ENCODE measurements at places on chromosomes 1 and 21. TPM values are rescaled to one million over a fixed set of nuclear protein-coding genes. Genes with fewer than 3 reads are reported as not detected.

DNA sequence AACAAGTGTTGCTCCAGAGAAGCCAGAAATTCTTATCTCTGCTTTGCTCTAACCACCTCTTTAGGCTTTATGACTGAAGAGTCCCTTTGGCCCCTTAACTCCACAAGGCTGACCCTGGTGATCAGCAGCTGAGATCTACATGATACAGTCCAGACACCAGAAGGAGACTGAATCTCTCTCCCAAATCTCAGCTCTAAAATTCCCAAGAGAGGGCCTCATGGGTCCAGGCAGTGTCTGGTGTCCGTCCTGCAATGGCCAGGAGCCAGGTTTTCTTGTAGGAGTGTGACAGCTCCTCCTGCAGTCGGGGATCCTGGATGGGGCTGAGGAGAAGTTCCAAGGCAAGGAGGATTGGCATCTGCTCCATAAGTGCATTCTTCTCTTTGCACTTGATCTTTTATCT lies 35.3 kb downstream of the L1TD1 start:
- H3K4me3 ChIP-seq, result no peak overlapping the region
- H3K27me3 ChIP-seq, result no peaks in the 10 kb centered on the region
- no peaks in the 10 kb centered on the region for H3K4me1 ChIP-seq
- no peak overlapping the region for H3K27ac ChIP-seq
- no peaks in the 10 kb centered on the region for H3K36me3 ChIP-seq
- no peak for DNase-seq

DNA sequence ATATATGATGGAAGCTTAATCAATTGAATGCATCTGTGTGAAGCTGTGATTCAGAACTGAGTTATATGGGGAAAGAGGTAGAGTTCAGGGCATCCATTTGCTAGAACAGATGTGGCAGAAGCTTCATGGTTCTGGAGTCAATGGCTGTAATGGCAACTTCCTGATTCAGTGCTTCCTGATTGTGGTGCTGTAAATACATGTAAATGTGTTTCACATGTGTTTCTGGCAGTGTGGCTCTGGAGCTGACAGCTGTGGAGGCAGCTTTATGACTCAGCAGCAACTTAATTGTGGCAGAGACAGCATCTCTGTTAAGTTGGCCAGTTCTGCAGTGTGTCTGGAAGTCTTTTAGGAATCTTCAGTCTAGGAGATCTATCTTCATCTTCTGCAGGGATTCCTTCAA lies 226.6 kb upstream of the ZRANB2 start:
- DNase-seq, result no peak
- H3K4me3 ChIP-seq, result no peak overlapping the region
- H3K36me3 ChIP-seq, result no peaks in the 10 kb centered on the region
- no peaks in the 10 kb centered on the region for H3K4me1 ChIP-seq

- H3K36me3 ChIP-seq, result peaks cover 1% of the 10 kb centered on the region
- peak overlapping the region; percentile 75 for H3K27ac ChIP-seq
- no peak overlapping the region for H3K4me3 ChIP-seq
- DNase-seq, result no peak
- no peaks in the 10 kb centered on the region for H3K27me3 ChIP-seq
These were observed 12.3 kb downstream of the LSS start for GRCh38 chr21:46216132-46216747.

- no peak overlapping the region for H3K27ac ChIP-seq
- H3K27me3 ChIP-seq, result no peaks in the 10 kb centered on the region
- no peak overlapping the region for H3K4me3 ChIP-seq
- H3K36me3 ChIP-seq, result no peaks in the 10 kb centered on the region
- no peak for DNase-seq
- H3K4me1 ChIP-seq, result peaks cover 5% of the 10 kb centered on the region
These were observed 47.2 kb downstream of the ATP6V1G3 start for GRCh38 chr1:198493329-198493728.

DNA sequence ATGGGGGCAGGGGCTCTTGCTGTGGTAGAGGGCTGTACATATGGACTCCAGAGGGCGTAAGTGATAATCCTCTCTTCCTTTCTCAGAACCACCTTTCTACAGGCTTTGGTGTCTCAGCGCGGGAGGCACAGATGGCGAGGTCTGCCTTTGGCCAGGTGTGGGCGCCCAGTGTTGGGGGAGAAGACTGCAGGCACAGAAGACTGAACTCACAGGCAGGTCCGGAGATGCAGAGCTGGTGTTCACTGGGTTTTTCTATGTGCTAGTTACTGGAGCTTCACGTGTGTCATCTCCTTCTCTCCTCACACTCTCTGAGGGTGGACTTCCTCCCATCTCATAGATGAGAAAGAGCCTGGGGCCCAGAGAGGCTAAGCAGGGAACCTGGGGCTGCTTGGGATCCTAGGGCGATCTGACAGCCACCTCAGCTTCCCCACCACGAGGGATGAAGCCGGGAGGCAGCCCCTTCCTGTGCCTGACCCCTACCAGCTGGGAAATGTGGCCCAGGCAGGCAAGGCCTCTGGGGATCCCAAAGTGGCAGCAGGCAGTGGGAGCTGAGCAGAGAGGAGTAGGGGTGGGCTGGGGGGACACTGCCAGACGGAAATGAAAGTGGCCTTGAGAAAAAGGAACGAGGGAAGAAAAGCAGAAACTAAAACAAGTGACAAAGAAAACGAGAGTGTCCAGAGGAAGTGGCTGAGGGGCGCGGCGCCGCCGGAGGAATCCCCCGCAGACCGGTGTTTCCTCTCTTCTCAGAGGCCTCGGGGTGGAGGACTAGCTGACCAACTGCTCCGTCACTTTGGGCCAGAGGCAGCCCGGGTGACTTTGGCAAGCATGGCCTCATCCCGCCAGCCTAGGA lies 191.6 kb downstream of the HIVEP3 start:
- H3K36me3 ChIP-seq, result no peaks in the 10 kb centered on the region
- H3K4me3 ChIP-seq, result peak overlapping the region; percentile 74
- no peaks in the 10 kb centered on the region for H3K27me3 ChIP-seq
- H3K27ac ChIP-seq, result peak overlapping the region; percentile 88
- H3K4me1 ChIP-seq, result peaks cover 32% of the 10 kb centered on the region

Gene GPR52
- 3.5 TPM for total RNA-seq

Gene BMP8B
- total RNA-seq, result 0.67 TPM

Gene PDPN
- not detected for total RNA-seq

Gene ADAMTS5
- total RNA-seq, result not detected

Gene FAF1
- total RNA-seq, result 70.3 TPM

Data from activated naive CD8-positive, alpha-beta T cell treated with anti-CD3 and anti-CD28 coated beads, Interleukin-2, amount 10 ng/mL, durations not matched to agents 7 days and 5 days (primary cell).